ENCODE measurements at places on chromosomes 11 and 22.

GRCh38 chr11:35909511-35910265 lies 34.2 kb upstream of the LDLRAD3 start:
- no peak for DNase-seq

GRCh38 chr22:20944042-20944441 lies 23.0 kb upstream of the AIFM3 start:
- DNase-seq: no peak

DNA sequence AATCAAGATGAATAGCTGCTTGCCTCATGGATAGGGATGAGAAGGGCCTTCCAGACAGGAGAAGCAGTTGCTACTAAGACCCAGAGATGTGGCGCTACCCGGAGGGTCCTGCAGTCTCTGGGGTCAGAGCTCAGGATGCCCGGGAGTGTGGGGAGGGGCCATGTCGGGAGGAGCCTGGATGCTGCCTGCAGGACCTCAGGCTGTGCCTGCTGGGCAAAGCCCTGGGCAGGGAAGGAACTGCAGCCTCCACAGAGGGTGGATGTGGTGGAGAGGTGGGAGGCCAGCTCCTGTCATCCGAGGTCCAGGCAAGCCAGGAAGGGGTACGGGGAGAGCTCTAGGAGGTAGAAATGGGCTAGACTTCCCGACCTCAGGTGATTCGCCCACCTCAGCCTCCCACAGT lies 11.0 kb downstream of the PRR5 start:
- DNase-seq: no peak

DNA sequence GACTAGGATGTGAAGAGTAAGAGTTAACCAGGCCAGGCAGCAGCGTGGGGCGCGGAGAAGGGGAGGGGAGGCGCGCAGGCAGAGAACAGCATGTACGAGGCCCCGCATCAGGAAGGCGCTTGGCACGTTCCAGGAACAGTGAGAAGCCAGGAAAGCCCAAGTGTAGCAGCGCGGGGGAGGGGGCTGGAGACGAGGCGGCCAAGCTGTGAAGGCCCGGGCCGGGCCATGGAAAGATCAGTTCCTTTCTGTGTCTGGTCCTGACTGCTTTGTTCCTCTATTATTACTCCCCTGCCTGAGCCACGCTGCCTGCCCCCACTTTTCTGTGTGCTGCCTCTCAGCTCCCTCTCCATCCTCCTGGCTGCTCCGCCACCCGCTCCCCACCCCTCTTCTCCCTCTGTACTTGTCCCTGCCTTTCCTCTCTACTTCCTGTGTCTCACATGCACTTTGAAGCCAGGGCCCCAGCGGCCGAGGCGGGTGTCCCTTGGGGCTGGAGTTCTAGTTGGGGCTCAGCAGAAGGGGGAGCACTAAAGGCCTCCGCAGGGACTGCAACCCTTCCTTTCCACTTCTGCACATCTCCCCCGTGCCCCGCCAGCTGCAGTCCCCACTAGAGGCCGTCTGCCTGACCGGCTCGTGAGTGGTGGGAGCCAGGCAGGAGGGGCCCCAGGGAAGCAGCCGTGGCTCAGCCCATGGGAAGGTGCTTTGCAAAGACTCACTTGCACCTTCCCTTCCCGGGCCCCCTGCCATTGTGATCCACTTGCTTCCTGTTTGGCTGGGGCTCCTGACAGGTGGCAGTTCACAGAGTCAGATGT lies 63.7 kb downstream of the PRDM11 start:
- DNase-seq: no peak

GRCh38 chr22:17085277-17086181 lies 729 bp downstream of the IL17RA start:
- DNase-seq: no peak

- DNase-seq: peak; percentile 66
Observed at GRCh38 chr22:35661464-35661863, 13.2 kb downstream of the APOL6 start.

DNA sequence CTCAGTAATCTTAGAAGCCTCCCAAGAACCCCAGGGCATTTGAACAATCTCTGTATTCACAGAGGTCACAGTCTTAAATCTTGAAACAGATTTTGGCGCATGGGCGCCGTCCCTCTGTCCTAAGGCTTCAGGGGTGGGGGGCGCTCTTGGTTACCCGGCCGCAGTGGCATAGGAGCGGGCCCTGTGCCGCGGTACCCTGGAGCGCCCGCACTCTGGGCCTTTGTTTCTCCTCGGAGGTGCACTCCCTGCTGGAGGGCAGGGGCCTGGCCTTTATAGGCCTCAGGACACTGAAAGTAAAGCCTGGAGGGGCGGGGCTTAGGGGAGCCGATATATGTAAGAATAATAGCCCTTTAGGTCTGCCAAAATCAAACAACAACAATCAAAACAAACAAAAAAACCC lies 197.3 kb upstream of the FOLH1 start:
- DNase-seq: no peak

- no peak for DNase-seq
Observed at GRCh38 chr11:88619656-88620385, 282.3 kb upstream of the CTSC start.
